Activated CD4-positive, alpha-beta memory T cell treated with anti-CD3 and anti-CD28 coated beads, Interleukin-2, amount 10 ng/mL, durations not matched to agents 7 days and 5 days (primary cell): ENCODE measurements at places on chromosomes 12 and 14.

GRCh38 chr14:62592877-62593276, 452.4 kb downstream of the KCNH5 start:
- no peak for DNase-seq

- no peak for DNase-seq
Observed at GRCh38 chr14:26974965-26975364, 377.1 kb upstream of the NOVA1 start.

DNA sequence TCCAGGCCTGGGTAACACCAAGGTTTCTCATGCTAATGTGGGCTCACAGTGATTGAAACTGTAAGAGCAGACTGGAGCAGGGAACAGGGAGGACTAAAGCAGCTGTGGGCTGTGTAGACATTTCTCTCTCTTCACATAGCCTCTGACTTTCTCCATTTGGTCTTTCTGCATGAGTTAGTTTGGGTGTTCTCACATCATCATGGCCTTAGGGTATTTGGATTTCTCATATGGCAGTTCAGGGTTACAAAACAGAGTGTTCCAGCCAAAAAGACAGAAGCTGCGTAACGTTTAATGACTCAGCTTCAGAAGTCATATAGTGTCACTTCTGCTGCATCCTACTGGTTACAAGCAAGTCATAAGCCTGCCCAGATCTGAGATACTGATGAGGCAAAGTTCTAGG, 52.0 kb upstream of the OSBPL8 start:
- DNase-seq = no peak

DNA sequence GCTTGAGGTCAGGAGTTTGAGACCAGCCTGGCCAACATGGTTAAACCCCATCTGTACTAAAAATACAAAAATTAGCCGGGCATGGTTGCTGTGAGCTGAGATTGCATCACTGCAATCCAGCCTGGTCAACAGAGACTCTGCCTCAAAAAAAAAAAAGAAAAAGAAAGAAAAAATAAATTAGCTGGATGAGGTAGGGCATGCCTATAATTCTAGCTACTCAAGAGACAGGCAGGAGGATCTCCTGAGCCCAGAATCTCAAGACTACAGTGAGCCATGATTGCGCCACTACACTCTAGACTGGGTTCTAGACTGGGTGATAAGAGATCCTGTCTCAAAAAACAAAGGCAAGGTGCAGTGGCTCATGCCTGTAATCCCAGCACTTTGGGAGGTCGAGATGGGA, 16.9 kb downstream of the PPP4R3A start:
- DNase-seq = no peak

GRCh38 chr14:104030958-104031357, 54.5 kb upstream of the ASPG start:
- no peak for DNase-seq
